Stimulated activated CD8-positive, alpha-beta memory T cell treated with anti-CD3 and anti-CD28 coated beads, Interleukin-4, amount 100 ng/mL, for 1 hour (primary cell): ENCODE measurements at places on chromosomes 11 and 22.

GRCh38 chr11:3123761-3124733 lies 41.1 kb downstream of the OSBPL5 start:
- no peak for DNase-seq

- DNase-seq = no peak
Measured at GRCh38 chr11:30917859-30918478, 331.8 kb upstream of the MPPED2 start.

- DNase-seq = no peak
Measured at GRCh38 chr22:50184902-50185374, 775 bp upstream of the TRABD start.

DNA sequence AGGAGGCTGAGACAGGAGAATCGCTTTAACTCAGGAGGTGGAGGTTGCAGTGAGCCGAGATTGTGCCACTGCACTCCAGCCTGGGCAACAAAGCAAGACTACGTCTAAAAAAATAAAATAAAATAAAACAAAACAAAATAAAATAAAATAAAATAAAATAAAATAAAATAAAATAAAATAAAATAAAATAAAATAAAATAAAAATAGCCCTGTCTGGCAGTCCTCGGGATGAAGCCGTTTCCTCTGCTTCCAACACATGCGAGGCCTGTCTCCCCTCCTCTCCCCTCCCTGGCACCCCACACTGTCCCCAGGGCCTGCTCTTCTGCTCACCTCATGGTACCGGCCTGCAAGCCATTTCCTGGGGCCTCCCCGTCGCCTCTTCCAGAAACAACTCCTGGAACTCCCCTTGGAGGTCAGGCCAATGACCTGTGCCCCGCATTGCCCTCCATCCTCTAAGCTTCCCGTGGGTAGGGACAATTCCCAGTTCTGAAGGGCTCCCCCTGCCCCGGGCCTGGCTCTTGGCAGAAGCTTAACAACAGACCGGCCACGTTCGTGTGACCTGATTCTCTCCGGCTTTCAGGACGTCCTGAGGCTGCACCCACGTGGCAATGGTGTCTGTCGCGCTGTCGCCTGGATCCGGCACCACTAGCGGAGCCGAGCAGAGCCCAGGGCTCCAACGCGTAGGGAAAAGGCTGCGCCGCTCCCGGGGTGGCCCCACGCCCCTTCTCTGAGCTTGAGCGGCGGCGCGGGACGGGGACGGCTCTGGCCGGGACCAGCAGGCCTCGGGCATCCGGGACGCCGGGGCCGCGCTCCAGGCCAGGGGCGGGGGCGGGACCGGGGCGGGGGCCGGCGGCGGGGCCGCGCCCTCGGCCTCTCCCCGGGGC lies 456 bp upstream of the PARVB start:
- no peak for DNase-seq

GRCh38 chr22:24995649-24996180 lies 43.2 kb downstream of the KIAA1671 start:
- no peak for DNase-seq

DNA sequence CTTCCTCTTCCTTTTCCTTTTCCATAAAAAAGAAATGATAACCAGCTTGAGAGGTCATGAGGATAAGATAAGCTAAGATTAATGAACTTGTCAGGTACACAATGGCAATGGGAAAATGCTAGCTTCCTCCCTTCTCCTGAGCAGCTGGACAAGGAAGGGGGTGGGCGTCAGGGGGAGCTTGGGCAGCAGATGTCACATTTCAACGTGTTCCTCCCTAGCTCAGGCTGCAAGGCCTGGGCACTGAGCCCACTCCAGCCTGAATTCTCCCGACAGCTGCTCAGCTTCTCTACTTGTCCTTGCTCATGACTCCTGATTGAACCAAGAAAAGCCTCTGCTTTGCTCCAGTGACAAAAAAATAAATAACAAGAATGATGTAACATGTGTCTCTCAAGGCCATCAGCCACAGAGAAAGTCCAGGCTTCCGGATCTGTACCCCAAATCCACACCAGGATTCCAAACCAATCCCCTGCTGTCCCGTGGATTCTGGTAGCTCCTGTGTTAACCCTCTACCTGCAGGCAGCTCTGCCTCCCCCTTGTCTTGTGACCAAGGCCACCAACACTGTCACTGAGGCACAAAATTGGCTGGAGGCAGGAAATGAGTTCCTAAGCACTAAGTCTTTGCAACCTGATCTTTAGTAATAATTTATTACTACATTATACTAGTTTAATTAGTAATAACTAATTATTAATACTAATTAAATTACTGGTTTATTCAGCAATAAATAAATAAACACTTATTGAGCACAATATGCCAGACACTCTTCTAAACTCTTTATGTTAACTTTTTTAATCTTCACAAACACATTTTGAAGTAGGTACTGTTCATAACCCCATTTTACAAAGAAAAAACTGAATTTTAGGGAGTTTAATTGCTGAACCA lies 146.5 kb downstream of the CCDC34 start:
- no peak for DNase-seq

DNA sequence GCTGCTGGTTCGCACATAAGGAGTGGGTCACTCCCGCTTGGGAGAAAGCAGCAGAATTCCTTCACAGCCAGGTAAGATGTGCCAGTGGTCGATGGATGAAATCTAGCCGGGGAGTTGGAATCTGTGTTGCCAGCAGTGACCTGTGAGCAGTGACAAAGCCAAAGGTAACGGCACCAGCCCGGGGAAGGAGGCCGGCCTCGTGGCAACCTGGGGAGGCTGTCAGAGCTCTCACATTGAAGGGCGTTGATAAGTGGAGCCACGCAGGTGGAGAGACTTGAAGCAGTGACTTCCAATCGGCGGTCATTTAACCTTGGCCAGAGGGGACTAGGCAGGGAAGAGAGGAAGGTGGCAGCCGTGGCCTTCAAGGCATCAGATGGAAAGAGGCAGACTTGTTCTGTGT lies 58.8 kb downstream of the ARHGAP8 start:
- no peak for DNase-seq

DNA sequence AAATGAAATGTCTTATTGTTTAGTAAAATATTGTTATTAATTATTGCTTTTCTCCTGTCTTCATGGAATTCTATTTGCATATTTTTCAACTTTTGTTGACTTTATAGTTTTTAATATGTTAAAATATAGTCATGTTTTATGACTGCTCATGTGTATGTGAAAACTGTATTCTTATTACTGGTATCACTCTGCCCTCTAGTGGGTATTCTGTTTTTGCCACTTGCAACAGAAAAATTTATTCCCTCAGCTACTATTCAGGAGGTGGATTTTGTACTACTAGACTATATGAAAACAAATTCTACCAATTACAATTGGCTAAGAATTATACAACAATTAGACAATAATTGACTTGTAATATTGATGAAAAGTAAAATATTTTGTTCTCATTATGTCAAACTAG lies 45.0 kb downstream of the OR4C6 start:
- no peak for DNase-seq
